ENCODE measurements at places on chromosomes 4 and X.

GRCh38 chrX:133580625-133581024 is 165.3 kb upstream of the GPC4 start:
- no peak for DNase-seq

DNA sequence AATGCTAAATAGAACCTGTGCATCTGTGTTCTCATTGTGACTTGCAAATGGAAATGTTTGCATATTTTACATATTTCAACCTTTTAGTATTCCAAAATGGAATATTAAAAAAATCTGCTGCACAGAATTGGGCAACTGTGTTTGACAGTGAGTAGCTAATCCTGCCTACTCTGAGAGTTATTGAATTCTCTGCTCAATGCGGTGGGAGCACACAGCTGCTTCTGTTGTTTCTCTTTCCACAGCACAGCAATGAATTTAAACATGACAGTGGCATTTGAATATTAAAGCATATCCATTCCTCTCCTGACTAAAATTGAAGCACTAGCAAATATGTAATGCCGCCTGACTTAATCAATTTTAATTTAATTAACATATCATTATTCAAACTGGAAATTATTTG is 366.6 kb downstream of the GASK1B start:
- DNase-seq: no peak

DNA sequence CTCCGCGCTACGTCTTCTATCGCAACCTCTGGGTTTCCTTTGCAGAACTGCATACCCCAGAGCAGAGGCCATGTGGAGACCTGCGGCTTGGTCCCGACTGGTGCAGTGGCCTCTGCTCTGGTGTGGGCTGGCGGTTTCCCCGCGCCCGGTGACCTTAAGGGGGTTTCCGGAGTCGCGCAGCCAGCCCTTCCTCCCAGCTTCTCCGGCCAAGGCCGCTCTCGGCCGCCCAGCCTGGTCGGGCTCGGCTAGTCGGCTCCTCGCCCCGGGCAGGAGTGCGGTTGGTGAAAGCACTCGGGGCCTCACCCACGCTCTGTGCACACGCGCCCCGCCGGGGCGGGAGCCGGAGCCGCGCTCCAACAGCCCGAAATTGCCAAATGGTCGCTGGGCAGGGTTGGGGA is 84.9 kb downstream of the BCOR start:
- DNase-seq: peak; percentile 38

DNA sequence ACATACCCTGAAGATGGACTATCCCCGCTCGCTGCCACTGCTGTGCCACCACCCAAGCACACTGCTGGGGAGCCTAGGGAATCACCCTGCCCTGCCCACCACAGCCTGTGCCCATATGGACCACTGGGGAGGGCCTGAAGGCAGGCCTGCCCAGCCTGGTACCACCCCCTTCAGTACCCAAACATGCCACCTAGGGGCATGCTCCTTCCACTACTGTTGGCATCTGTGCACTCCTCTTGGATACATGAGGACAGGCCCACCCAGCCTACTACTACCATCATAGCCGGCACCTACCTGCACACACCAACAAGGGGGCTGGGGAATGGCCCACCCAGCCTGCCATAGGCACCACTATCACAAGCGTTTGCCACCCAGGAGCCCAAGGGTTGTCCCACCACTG is 30.1 kb upstream of the PRDX4 start:
- no peak for DNase-seq

GRCh38 chrX:115591420-115591819 is 30.4 kb downstream of the PLS3 start:
- DNase-seq: no peak
